HepG2 (cell line): ENCODE measurements at places on chromosomes 2 and 18.

GRCh38 chr2:66661253-66662173 is 226.6 kb downstream of the MEIS1 start:
- DNase-seq = no peak
- H3K4me1 ChIP-seq = no peaks in the 10 kb centered on the region
- no peaks in the 10 kb centered on the region for H3K36me3 ChIP-seq

- H3K4me1 ChIP-seq = no peaks in the 10 kb centered on the region
- H3K27ac ChIP-seq = no peak overlapping the region
- DNase-seq = no peak
- H3K36me3 ChIP-seq = no peaks in the 10 kb centered on the region
- no peaks in the 10 kb centered on the region for H3K27me3 ChIP-seq
Observed at GRCh38 chr2:109459485-109459884, 154.3 kb downstream of the SEPTIN10 start.

GRCh38 chr2:16209799-16210198 is 269.4 kb downstream of the MYCN start:
- no peaks in the 10 kb centered on the region for H3K36me3 ChIP-seq
- no peak overlapping the region for H3K27ac ChIP-seq
- H3K27me3 ChIP-seq = no peaks in the 10 kb centered on the region
- DNase-seq = no peak
- no peak overlapping the region for H3K4me3 ChIP-seq
- H3K4me1 ChIP-seq = no peaks in the 10 kb centered on the region

GRCh38 chr2:168136392-168136977 is 110.9 kb downstream of the STK39 start:
- H3K27me3 ChIP-seq = no peaks in the 10 kb centered on the region
- H3K27ac ChIP-seq = no peak overlapping the region
- no peaks in the 10 kb centered on the region for H3K4me1 ChIP-seq
- H3K4me3 ChIP-seq = no peak overlapping the region
